GOT3 (cell line): ENCODE measurements at places on chromosomes 6 and 20.

GRCh38 chr20:57509665-57510237 is 15.2 kb downstream of the CTCFL start:
- DNase-seq: no peak

GRCh38 chr6:57089265-57089664 is 723 bp upstream of the ZNF451 start:
- DNase-seq: no peak

- DNase-seq: no peak
Measured at GRCh38 chr20:44024820-44025580, 110.3 kb downstream of the TOX2 start.

DNA sequence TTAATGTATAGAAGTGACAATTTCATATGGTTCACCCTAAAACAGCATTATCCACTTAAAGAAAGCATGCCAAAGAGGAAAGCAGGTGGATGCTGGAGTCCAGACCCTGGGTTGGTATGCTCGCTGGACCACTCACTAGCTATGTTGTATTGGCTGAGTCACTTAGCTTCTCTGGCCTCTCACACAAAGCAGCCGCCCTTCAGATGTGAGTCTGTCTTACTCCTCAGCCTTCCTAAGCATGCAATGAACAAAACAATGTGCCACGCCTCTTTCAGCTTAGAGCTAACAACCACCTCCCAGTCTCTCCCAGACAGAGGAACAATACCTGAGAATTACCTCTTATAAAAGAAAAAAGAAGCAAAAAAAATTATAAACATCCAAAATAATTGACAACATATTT is 29.4 kb downstream of the SIM1 start:
- DNase-seq: no peak

DNA sequence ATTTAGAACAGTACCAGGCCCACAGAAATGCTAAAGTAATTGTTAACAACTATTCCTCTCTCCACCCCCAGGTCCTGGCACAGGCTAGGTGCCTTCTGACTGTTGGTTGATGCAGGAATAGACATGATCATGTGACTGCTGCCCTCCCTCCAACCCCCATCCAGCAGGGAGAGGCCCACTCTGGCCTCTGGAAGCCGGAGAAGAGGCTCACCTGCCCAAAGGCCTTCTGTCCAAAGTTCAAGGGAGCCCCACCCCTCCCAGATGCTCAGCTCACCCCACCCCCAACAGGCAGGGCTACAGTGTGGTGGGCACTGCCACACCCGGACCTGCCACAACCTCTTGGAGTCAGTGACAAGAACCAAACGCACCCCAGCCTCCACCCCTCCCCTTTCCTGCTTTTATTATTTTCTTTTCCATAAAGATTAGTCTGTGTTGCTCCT is 26.9 kb upstream of the FOXP4 start:
- no peak for DNase-seq

GRCh38 chr6:26268659-26269402 is 96.2 kb upstream of the BTN3A2 start:
- DNase-seq: no peak

- DNase-seq: no peak
Measured at GRCh38 chr6:19759117-19759880, 77.9 kb upstream of the ID4 start.

GRCh38 chr6:37242429-37243052 is 15.0 kb upstream of the TBC1D22B start:
- DNase-seq: peak; percentile 35

DNA sequence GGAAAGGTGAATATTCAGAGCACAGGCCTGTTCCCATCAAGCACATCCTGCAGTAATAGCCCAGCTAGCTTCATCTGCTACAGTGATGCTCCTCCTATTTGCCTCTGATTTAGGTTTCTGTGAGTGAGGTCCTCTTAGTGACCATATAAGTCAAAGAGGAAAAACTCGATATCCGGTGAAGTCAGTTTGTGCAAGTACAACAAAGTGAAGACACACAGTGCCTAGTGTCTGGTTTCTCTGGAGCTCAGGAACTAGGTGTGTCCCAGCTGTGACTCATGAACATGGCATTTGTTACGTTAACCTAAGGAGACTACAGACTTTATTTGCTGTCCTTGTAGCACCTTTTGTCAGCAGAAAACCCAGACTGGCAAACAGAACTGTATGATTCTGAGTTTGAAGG is 33.9 kb downstream of the EDN1 start:
- DNase-seq: no peak

DNA sequence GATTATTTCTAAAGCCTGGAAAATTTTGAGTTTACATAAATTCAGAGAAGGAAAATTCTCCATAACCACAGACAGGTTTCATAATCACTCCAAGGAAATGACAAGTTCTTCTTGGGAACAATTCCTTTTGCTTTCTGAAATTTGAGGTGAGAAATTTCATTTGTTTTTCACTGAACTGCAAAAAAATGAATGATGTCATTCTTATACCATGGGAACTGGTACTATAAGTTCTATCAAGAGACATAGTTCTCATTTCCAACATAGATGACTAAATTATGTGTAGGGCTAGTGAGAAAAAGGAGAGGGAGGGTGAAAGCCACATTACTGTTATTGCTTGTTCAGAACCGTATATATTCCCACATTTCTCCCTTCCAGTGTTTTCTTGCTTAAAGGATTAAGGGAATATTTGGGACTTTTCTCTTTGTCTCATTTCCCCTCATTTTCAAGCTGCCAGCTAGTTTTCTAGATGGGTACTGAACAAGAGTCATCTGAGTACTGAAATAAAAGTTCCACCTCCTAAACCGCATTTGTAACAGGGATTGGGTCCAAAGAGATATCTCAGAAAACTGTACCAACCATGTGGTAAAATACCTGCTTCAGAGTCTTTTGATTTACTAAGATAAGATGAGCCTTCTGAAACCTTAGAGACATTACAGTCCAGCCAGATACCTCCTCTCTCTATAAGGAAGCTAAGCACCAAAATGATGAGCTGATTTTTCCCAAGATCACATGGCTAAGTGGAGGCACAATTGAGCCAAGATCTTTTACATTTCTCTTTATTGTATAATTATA is 144.3 kb upstream of the PRDM1 start:
- DNase-seq: no peak

GRCh38 chr20:43919686-43920403 is 5.2 kb downstream of the TOX2 start:
- DNase-seq: no peak

GRCh38 chr6:158622545-158623190 is 21.9 kb downstream of the DYNLT1 start:
- DNase-seq: no peak

GRCh38 chr6:39319621-39320362 is 2.7 kb downstream of the KCNK16 start:
- no peak for DNase-seq

- no peak for DNase-seq
Measured at GRCh38 chr20:13546497-13547131, 92.1 kb downstream of the TASP1 start.

DNA sequence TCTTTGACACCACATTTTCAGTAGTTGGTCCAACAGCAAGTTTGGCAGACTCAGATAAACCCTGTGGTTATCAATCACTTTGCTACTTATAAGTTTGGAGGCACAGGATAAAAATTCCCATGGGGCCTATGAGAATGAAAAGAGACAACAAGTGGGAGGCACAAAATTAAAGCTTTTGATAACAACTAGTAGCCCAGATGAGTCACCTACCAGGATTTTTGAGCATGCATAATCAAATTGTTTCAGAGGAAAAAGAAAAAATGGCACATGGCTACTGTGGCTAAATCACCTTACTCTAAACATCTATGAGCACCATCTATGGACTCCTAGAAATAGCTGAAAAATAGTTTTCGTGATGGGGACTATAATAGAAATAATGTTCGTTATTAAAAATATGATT is 40.8 kb upstream of the BMP5 start:
- no peak for DNase-seq

DNA sequence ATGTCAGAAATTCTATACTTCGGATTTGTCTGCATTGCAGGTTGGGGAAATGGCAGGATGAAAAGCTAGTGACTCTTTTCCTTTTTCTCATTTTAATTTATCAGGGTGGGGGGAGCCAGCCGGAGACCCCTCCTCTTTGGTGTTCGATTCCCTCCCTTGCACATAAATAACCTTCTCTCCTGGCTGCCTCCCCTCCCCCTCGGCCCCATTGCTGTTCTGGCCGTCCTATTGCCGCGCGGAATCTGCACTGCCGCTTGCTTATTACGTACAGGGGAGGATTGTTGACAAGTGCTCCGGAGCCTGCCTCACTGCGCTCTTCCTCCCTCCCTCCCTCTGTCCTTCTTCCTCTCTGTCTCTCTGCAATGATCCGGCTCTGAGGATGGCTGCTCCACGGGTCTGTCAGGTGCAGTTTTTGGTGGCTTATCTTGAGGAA is 154.7 kb downstream of the JARID2 start:
- no peak for DNase-seq

DNA sequence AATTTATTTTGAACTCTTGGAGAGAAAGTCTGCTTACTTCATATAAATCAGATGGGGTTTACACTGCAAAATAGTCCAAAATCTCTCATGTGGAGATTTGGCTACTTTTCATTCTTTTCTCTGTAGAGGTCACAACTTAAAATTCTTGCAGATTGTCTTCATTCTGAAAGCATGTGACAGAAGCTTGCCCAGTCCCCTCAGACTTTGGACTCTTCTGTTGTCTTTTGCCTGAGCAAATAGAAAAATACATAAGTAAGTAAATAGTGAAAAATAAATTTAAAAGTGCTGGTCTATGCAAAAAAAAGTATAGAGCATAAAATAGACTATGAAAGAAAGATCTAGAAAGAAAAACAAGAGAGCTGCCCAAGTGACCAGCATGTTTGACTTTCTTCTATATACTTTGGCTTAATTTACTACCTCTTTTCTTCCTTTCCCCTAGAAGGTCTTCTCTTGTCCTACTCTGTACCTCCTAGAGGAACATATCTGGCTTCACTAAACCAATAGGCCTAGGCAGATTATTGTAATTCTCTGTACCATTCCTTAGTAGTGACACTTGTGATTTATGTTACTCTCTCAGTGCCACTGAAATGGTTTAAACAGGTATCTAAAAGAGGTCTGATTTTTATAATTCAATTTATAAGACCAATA is 260.9 kb downstream of the TENT5A start:
- DNase-seq: no peak

- DNase-seq: no peak
Measured at GRCh38 chr6:26184367-26184891, 97.2 kb downstream of the HFE start.

GRCh38 chr6:157954150-157955117 is 27.2 kb upstream of the SYNJ2 start:
- DNase-seq: no peak

DNA sequence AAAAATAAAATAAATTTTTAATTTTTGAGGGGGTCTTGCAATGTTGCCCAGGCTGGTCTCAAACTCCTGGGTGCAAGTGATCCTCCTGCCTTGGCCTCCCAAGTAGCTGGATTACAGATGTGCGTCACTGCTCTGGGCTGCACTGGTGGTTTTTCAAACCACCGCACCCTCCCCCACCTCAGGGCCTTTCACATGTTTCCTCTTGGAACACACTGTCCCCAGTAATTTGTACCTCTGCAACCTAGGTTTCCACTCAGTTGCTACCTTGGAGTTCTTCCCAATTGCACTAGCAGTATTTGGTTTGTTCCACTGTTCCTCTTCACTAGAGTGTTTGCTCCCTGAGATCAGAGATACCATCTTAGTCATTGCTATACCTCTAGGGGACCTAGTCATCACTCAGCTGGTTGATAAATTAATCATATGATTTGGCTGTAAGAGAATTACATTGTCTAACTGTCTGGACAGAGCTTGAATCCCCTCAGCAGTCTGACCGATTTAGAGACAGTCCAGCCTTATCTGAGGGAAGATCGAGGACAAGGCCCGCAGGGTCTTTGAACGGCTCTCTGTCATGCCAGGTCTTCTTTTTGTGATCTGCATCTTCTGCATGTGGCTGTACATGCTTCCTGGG is 32.0 kb downstream of the CEP43 start:
- no peak for DNase-seq

- DNase-seq: no peak
Measured at GRCh38 chr6:71123051-71123450, 165.6 kb upstream of the OGFRL1 start.

DNA sequence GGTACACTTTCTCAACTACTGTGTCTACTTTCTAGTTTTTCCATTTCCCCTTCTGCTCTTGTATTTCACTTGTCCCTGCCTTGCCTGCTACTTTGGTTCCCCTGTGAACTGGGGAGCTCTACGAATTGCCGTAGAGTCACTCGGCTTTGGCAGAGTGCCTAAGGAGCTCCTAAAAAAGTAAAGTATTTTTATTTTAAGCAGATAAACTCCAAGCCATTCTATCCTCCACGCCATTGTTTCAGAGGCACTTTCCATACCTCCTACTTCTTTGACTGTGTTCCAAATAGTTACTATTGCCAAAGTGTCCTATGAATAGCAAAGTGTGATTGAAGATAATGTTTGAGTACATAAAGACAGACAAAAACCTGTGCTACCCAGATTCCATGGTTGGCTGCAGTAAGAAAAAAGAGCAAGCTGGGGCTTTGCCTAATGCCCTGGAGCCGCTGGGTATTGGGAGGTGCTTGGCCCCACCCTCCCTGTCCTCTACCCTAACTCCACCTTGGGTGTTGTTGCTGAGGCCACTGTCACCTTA is 5.1 kb upstream of the MBOAT1 start:
- DNase-seq: no peak

GRCh38 chr6:52649536-52650160 is 21.3 kb upstream of the TMEM14A start:
- no peak for DNase-seq

- no peak for DNase-seq
Measured at GRCh38 chr20:39897781-39898466, 791.1 kb downstream of the MAFB start.

GRCh38 chr6:24646771-24647170 is 780 bp upstream of the KIAA0319 start:
- no peak for DNase-seq

- DNase-seq: no peak
Measured at GRCh38 chr6:147947521-147947920, 395.1 kb upstream of the SASH1 start.

DNA sequence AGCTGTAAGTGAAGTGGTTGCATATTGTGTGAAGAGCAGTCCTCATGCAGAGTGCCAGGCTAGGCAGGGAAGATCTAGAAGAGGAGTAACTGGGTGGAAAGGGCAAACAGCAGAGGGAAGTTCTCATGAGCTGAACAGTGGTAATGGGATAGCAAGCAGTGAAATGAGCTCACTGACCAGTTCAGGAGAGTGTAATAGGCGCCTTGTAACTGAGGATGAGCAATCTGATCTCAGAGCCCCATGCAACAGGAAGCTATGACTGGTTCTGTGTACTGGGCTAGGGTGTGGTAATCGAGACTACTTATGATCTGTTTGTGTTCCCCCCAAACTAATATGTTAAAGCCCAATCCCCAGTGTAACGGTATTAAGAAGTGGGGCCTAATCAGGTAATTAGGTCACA is 98.6 kb downstream of the RFX6 start:
- no peak for DNase-seq
